ENCODE measurements at places on chromosomes 2 and 18.

DNA sequence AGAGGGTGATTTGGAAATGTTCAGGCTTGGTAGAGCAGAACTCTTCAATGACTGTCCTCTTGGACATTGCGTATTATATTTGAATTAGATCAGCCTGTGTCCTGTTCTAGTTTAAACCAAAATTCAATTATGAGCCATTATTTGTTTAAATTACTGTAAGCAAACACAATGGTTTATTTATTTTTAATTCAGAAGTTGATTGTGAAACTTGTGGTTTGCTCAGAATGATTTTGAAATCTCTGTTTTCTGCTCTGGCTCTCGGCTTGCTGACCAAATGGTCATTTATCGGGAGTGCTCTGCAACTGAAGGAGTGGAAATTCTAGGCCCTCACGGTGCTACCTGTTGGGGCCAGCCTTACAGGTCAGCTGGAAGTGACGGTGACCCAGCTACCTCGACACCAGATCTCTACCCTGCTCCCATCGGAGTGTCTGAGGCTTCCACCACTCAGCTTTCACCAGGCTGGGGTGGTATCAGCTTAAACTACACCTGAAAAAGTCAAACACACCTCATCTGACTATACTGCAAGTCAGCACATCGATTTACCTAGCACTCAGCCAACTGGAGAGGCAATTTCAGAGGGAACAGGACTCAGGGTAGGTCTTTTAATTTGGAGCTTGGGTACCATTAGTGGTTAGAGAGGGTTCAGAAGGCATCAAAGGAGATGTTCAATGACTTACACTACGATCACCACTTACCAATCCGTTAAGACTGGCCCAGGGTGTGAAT lies 36.8 kb upstream of the GPD2 start:
- no peak for DNase-seq

DNA sequence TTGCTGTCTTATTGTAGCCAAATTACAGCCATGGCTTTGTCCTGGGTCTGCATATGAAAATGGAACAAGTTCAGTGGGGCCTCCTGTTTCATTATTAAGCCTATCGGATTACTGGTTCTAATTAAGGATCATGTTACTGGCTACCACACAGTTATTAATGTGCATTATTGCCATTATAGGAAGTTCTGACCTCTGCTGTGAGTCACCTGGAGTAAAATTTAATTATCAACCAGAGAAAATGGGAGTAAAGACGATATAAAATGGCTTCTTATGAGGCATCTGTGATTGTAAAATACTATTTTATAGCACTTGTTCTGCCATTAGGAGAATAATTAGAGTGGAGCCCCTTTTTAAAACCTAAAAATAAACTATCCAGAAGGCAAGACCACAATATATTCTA lies 143.3 kb upstream of the ITGB6 start:
- no peak for DNase-seq

DNA sequence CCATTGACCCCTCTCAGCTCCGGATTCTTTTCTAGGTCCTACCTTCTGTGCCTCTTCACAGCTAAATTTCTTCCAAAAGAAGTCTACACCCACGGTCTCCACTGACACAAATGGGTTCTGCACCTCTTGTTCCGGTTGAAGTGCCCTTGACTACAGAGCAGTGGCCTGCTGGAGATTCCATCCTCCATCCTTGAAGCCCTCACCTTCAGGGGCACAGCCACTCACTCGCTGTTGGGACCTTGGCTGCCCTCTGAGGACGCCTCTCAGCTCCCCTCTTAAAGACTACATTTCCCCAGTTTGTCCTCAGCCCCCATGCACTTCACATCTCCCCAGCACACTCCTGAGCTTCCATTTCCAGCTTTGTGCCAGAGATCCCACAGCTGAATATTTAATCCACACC lies 226.3 kb downstream of the ATAD2B start:
- DNase-seq: no peak

DNA sequence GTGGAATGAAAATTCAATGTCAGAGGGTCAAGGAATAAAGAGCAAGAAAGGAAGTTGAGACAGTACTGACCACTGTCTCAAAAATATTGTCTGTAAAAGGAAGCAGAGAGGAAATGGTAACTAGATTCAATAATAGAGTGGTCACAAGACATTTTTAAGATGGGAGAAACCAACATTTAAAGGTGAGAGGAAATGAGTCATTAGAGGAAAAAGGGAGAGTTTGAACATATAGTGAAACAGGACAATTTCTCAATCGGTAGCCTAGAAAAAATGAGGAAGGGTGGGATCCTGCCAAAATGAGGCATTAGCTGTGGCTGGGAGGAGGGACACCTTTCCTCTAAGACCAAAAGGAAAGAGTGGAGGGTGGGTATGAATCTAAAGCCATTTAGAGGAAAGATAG lies 288.5 kb downstream of the SP3 start:
- DNase-seq: no peak

DNA sequence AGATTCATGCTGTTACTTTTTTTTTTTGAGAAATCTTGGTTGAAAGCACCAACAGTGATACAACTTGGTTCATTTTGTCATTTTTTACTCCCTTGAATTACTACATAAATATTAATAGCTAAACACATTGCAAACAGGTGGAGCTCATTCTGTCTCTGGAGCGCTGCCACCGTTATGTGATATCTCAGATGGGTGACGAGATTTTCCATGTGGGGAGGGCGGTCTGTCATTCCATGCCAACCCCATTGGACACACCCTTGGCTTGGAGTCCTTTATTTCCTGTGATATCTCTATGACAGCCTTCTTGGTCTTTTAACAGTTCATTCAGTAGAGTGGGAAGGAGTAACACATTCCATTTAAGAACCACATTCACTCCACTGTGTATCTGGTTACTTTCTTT lies 794.8 kb downstream of the SATB2 start:
- DNase-seq: no peak

GRCh38 chr2:171317492-171318125 lies 116.2 kb downstream of the METTL8 start:
- DNase-seq: no peak

DNA sequence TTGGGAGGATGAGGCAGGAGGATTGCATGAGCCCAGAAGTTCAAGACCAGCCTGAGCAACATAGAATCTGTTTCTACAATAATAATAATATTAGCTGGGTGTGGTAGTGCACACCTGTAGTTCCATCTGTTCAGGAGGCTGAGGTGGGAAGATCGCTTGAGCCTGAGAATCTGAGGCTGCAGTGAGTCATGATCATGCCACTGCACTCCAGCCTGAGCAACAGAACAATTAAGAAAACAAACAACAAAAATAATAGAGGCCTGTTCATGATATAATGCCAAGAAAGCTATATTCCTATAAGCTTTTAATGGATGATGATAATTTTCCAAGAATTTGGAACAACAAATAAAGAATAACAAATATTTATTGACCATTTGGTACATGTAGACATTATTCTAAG lies 6.9 kb upstream of the CCBE1 start:
- DNase-seq: no peak

- DNase-seq: no peak
Measured at GRCh38 chr18:71597219-71597618, 946.9 kb downstream of the CBLN2 start.

DNA sequence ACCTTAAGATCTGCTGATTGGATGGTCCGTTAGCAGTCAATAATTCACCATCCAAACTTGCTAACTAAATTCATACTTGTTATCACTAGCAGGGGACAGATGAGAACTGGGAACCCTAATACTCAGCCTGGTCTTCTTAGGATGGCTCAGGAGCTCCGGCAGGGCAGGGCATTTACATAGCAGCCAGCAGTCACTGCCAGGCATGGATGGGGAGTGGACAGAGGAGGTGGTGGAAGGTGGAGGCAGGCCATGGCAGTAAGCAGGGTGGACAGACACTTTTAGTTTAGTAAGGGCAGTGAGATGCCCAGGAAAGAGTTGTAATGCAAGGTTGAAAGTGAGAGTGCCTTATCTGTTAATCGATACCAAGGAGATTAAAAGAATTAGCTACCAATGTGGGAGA lies 392.2 kb upstream of the CHST9 start:
- DNase-seq: no peak

GRCh38 chr2:159094173-159094737 lies 125.8 kb downstream of the TANC1 start:
- DNase-seq: no peak

GRCh38 chr2:38013158-38013752 lies 62.7 kb downstream of the CYP1B1 start:
- DNase-seq: no peak

DNA sequence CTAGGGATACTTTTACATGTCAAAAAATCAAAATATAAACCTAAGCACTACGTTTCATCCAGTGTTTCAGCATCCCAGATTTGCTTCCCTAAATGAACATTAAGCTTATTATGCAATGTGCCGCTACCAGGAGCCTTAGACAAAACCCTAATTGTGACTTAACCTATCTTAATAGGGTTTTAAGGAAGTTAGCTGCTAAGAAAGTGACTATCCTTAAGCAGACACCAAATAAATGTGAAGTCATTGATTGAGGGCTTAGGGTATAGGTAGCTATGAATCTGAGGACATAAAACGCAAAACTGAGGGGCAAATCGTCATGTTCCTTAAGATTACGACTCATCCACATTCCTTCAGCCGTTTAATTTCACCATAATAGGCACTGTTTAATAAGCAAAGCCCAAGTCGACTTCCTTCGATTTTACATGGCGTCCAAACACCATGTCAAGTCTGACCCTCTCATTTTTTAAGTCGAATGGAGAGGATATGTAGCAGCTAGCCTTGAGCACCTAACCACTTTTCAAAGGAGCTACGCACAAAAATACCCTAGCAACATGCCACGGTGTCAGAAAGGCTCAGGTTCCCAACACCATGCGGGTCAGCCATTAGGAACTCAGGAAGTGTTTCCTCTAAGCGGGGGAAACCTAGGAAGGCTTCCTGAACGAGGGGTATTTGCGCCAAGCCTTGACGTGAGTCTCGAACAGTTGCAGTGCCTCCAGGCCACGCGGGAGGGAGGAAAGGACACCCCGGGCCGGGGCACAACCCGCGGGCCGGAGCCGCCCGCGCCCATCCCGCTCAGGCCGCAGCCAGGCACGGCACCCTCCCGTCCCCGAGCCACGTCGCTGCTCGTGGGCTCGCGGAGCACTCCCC lies 1.0 kb downstream of the HDLBP start:
- peak; percentile 69 for DNase-seq

- no peak for DNase-seq
Measured at GRCh38 chr2:173749315-173749714, 215.9 kb downstream of the SP3 start.

DNA sequence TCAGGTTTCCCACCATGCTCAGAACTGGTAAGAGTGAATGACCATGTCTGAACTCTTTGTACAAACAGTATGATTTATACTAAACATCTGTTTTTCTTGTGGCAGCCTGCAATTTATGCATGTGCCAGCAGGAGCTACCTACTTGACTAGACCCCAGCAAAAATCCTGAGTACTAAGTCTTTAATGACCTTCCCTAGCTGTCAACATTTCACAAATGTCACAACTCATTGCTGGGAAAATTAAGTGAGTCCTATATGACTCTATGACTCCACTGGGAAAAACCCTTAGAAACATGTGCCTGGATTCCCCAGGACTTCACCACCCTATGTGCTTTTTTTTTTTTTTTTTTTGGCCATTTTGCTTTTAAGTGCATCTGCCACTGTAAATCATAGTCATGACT lies 1225.8 kb downstream of the SUCLG1 start:
- DNase-seq: no peak

- DNase-seq: peak; percentile 30
Measured at GRCh38 chr2:38613126-38613848, 10.6 kb upstream of the HNRNPLL start.

- DNase-seq: no peak
Measured at GRCh38 chr18:68033466-68033865, 516.9 kb upstream of the DSEL start.

DNA sequence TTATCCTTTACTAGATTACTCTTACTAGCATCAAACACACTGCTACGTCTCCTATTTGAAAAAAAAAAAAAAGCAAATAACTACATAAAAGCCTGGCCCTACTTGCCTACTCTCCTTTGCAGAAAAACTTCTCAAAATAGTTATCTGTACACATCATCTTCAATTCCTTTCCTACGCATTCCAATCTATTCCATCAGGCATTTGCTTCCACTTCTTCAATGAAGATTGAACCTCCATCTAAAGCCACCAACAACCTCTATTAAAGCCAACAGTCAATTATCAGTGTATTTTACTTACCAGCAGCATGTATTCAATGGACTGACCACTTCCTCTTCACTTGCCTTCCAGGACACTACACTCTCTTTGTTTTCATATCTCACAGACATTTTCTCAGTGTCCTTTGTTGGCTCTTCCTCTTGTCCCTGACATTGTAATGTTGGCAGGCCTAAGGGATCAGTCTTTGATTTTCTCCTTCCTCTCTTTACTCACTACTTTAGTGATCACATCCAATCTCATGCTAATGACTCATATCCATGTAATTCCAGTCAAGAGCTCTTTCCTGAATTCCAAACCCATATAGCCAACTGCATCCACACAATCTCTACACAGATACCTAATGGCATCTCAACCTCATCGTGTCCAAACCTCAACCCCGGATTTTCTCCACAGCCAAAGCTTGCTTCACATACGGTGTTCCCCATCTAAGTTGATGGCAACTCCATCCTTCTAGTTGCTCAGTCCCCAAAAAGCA lies 131.3 kb downstream of the CCDC148 start:
- DNase-seq: no peak

- DNase-seq: no peak
Measured at GRCh38 chr2:1824202-1824905, 80.0 kb upstream of the PXDN start.

GRCh38 chr18:33875029-33875565 lies 297.1 kb downstream of the ASXL3 start:
- no peak for DNase-seq

- peak; percentile 83 for DNase-seq
Measured at GRCh38 chr2:64609227-64609941, 44.3 kb downstream of the SERTAD2 start.

DNA sequence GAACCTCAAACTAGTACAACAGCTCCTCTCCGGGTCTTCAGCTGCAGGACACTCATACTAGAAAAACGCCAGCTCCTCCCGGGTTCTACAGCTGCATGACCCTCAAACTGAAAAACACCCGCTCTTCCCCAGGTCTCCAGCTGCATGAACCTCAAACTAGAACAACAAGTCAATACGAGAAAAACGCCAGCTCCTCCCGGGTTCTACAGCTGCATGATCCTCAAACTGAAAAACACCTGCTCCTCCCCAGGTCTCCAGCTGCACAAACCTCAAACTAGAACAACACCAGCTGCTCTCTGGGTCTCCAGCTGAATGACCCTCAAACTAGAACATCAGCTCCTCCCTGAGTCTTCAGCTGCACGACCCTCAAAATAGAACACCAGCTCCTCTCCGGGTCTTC lies 315.0 kb upstream of the TFPI start:
- no peak for DNase-seq

All from erythroblast (primary cell).